ENCODE measurements at places on chromosomes 4 and X.

GRCh38 chr4:9971711-9972110, 49.6 kb downstream of the SLC2A9 start:
- no peak for DNase-seq

GRCh38 chr4:79087071-79087470, 147.8 kb upstream of the PAQR3 start:
- no peak for DNase-seq

DNA sequence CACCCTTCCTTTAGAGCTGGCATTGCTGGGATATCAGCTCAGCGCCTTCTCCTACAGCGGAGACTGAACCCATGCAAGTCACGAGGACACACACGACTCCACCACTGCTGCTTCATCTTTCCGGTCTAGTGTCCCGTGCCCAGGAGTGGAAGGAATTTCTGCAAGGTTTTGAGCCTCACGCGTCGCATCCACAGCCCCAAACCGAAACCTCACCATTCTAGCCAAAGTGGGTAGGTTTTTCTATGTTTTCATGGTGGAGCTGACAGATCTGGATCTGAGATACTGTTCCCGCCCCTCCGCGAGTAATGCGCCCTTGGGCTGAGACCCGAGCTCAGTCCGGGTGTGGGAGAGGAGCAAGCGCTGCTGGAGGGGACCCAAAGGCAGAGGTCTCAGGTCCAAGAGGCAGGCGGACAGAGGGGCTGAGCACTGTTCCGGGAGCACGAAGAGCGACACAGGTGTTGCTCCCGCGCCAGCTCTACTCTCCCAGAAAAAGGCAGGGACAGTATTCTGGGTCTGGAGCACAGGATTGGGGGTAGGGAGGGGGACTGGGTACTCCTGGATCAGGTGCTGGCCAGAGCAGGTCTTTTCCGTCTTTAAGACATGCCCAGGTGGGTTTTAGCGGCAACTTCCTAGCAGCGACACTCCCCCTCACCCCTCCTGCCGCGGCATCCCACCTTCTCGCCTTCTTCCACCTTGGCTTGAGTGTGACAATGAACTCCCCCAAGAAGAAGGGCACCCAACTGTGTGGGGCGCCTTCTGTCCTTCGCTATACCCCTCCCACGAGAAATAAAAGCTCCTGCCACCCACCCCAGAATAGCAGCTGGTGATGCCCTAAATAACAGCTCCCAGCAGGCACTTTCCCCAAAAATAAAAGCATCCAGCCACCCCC, 1.8 kb downstream of the EPHA5 start:
- DNase-seq = no peak

- no peak for DNase-seq
These were observed 502.3 kb upstream of the DIAPH2 start for GRCh38 chrX:96182366-96182765.

DNA sequence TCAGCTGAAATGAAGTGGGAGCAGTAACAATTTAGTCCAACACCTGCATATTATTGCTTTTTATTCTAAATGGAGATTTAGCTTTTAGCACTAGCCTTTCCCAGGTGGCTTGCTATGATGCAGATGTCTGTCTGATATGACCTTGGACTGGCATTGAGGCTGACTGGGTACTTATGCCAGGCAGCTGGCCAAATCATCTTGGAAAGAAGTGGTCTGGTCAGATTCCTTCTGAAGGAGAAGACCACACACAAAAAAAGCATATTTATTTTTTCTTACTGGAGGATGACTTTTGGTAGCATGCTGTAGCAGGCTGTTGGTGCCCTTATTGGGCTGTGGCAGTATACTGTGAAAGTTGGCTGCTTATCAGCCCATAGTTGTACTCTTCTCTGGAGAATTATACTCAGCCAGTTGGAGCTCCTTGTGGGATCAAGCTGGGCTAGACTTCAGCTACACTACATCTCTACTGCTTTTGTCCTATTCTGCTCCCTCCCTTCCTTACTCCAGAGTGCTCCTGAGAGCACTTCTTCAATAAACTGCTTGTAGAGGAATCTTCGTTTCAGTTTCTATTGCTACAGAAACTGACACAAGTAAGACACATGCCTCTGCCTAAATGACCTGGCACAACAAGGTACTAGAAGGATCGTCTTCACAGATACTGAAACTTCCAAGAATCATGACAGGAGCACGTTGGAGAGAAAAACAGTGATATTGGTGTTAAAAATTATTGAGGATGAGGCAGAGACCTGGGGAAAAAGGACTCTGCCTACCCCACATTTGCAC, 196.8 kb upstream of the RPS6KA3 start:
- no peak for DNase-seq

- no peak for DNase-seq
These were observed 123.7 kb downstream of the CBLL2 start for GRCh38 chrX:22396408-22396807.

GRCh38 chr4:168408620-168409019, 71.7 kb downstream of the DDX60L start:
- DNase-seq = no peak

- DNase-seq = no peak
These were observed 217.5 kb downstream of the BANK1 start for GRCh38 chr4:102007959-102008425.

DNA sequence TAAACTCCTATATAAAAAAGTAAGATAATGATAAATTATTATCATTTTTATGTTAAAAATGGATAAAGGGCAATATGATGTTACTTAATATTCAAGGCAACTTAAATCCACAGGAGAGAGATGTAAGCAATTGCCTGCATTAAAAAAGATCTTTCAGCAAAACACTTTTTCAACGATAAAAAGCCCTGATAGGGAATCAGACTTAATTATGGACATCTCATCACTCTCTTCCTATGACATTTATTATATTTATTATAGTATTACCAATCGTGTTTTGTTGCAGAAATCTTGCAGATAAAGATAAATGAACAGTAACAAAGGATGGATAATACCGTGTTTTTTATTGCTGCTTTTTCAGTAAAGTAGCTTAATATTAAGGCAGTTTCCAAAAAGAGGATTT, 178.5 kb downstream of the SH2D1A start:
- DNase-seq = no peak

- no peak for DNase-seq
These were observed 403 bp downstream of the SGCB start for GRCh38 chr4:52037689-52038102.

GRCh38 chr4:32340591-32340990, 1620.4 kb downstream of the PCDH7 start:
- DNase-seq = no peak

GRCh38 chr4:138005486-138005885, 236.7 kb downstream of the SLC7A11 start:
- DNase-seq = no peak

DNA sequence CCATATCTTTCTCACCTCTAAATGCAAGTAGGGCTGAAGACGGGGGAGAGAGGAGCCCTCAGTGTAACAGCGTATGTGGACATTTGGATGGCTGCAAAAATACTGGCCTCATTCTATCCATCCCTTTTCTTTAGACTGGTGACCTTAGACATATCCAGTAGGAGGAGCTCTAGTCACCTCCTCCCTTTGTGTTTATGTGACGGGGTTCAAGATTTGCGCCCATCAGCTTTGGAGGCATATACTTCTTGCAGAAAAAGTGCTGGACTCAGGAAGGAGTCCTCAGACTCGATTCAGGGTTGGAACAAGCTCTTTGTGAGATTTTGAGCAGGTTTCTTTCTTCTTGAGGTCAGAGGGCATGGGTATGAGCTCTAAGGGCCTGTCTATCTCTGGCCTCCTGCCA, 86.2 kb downstream of the MAMLD1 start:
- DNase-seq = no peak

GRCh38 chr4:88219099-88219498, 60.7 kb upstream of the ABCG2 start:
- DNase-seq = peak; percentile 65

GRCh38 chr4:54626113-54626512, 31.6 kb upstream of the KIT start:
- DNase-seq = no peak

GRCh38 chr4:157885811-157886210, 287.0 kb downstream of the GASK1B start:
- DNase-seq = no peak

DNA sequence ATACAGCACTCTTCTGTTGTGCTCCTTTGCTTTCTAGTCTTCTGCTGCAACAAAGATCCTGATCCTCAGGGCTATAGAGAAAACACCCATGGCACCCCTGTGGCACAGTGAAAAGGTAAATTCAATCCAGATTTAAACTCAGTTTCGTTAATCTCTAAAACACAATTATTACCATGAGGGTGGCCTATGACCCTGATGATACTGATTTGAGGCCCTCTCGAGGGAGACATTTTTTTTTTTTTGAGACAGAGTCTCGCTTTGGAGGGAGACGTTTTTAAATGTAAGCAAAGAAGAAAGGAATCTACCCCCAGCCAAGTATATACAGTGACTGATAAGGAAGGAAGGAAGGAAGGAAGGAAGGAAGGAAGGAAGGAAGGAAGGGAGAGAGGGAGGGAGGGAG, 967.8 kb upstream of the DIAPH2 start:
- no peak for DNase-seq

DNA sequence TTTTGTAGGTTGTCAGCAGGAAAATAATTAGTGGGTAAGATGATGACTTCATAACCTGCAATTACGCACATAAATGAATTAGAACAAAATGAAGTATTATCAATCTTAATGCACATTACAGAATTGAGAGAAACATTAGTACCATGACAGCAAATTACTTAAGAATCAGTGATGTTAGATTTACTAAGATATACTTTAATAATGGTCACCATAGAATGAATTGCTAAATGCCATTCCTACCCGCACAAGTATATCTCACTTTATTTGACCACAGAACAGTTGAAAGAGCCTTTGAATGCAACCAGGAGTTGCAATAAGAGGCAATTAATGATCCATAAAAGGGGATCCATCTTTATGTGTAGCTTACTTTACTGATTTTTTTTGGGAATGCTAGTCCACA, 816.4 kb upstream of the AGA start:
- no peak for DNase-seq

- DNase-seq = no peak
These were observed 2.2 kb upstream of the FBXL5 start for GRCh38 chr4:15657366-15657765.

DNA sequence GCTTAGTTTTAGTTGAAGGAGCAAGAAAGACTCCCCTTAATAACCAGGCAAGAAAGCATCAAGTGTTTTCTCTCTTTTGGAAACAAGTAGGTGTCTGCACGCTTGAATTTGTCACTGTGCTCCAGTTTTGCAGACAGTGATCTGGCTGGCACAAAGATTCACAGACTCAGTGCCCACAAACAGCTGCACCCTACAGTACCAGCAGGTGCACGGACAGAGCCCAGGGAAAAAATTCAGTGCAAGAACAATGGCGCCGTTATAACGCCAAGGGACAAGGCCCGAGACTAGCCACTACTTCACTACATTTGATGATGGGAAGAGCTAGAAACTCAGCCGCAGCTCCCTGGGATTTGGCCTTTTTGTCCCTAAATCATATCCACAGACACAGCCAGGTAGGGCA, 56.0 kb downstream of the ZNF827 start:
- no peak for DNase-seq

DNA sequence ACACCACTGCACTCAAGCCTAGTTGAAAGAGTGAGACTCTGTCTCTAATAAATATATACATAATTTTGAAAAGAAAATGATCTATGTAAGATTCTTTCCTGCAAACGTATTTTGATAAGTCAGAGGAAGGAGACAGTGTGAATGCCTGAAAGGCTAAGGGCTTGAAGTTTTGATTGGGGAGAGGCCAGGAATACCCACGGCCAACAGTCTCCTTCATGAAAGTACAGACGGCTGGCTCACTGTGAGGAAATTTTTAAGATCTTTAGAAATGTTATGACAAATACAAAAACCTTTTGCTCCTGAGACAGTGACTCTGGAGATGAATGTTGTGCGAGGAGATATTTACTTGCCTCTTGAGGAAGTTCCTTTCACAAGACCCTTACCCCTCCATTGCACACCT, 111.4 kb upstream of the KLHL13 start:
- no peak for DNase-seq

- no peak for DNase-seq
These were observed 45.0 kb downstream of the CCDC149 start for GRCh38 chr4:24867766-24868296.

GRCh38 chr4:70754990-70755688, 33.4 kb downstream of the RUFY3 start:
- DNase-seq = no peak

- no peak for DNase-seq
These were observed 37.7 kb upstream of the FRAS1 start for GRCh38 chr4:78019414-78019813.

- no peak for DNase-seq
These were observed 51.3 kb downstream of the DTHD1 start for GRCh38 chr4:36332782-36333131.

DNA sequence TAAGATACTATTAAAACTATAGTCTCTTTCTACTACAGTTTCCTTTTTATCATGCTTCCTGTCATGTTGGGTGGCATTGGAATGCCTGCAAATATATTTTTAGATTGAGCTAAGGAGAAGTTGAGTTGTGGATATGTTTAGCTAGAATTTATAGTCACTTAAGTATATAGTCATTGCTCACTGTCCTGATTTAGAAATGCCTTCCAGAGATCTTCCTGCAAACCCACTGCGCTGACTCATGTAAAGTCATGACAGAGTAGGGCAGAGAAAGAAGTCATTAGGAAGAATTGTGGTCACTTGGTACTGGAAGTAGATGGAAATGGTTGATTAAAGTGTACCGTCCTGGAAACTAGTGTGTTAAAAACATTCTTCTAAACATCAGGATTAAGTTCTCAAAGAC, 490.3 kb upstream of the PABPC4L start:
- no peak for DNase-seq

DNA sequence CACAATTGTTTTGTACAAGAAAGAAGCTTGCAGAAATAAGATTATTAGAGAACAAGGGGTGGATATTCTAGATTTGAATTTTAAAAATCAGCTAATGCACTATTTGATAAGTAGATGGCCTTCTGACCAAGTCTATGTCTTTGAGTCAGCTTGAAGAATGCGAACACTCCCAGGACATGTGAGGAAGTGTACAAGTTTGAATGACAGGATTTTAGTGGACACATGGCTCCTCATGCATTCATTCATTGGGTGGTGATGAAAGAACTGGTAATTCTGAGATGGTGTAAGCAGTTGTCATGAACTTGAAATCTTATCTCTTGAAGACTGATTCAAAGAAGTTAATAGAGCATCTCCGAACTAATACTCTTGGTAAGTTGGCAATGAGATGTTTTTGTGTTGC, 548.2 kb upstream of the CNKSR2 start:
- DNase-seq = no peak

- no peak for DNase-seq
These were observed 32.4 kb downstream of the PPM1K start for GRCh38 chr4:88251924-88252323.

DNA sequence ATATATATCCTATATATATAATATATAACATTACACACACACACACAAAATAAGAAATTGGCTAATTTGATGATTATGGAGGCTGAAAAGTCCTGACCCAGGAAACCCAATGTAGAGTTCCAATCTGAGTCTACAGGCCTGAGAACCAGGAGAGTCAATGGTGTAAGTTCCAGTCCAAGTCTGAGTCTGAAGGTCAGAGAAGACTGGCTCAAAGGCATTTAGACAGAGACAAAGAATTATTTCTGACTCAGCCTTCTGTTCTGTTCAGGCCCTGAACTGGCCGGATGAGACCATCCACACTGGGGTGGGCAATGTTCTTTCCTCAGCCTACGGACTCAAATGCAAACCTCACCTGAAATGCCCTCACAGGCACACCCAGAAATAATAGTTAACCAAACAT, 60.6 kb upstream of the STX18 start:
- no peak for DNase-seq

GRCh38 chrX:19350941-19351384, 7.2 kb downstream of the PDHA1 start:
- peak; percentile 8 for DNase-seq

- no peak for DNase-seq
These were observed 1040.0 kb downstream of the FAT4 start for GRCh38 chr4:126354784-126355183.

Data from CD4-positive, alpha-beta T cell treated with Interleukin-10 for 1 hour (primary cell).